ENCODE measurements at places on chromosomes 1 and 21. TPM values are rescaled to one million over a fixed set of nuclear protein-coding genes. Genes with fewer than 3 reads are reported as not detected.

DNA sequence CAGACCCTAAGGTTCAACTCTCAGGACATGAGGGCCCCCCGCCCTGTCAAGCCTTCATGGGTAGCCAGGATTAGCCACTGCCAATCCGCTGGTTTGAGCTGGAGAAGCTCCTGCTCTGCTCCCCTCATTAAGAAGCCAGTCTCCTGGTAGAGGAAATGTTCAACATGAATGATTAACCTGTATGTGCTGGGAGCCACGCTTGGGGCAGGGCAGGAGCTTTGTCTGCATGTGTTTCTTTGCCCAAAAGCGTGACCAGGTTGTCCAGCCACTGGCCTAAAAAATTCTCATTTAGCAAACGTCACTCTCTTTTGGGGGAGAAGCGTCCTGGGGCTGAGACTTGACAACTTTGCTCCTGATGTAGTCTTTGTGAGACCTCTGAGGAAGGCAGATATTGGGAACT, 96.5 kb downstream of the RRAGC start:
- no peaks in the 10 kb centered on the region for H3K4me1 ChIP-seq
- no peak for DNase-seq
- no peaks in the 10 kb centered on the region for H3K36me3 ChIP-seq
- H3K4me3 ChIP-seq = no peak overlapping the region

DNA sequence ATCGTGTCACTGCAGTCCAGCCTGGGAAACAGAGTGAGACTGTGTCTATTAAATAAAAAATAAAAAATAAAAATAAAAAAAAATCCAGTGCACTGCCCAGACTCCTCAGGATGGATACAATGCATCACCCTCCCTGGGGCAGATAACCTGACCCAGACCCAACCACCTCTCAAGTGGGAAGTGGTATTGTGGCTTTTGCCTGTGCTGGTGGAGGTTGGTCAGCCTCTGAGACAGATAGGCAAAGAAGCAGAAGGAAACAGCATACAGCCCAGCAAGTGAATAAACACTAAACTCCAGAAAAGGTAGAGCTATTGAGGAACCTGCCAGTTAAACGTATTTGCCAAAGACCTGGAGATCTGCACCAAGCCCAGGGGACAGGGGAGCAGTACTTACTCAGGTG, 22.0 kb downstream of the HHIPL2 start:
- H3K27me3 ChIP-seq = no peaks in the 10 kb centered on the region
- DNase-seq = no peak
- no peak overlapping the region for H3K4me3 ChIP-seq
- no peak overlapping the region for H3K27ac ChIP-seq
- H3K4me1 ChIP-seq = no peaks in the 10 kb centered on the region

- no peak overlapping the region for H3K27ac ChIP-seq
- no peaks in the 10 kb centered on the region for H3K36me3 ChIP-seq
- H3K27me3 ChIP-seq = no peaks in the 10 kb centered on the region
- H3K4me3 ChIP-seq = no peak overlapping the region
- no peaks in the 10 kb centered on the region for H3K4me1 ChIP-seq
Observed at GRCh38 chr1:236753516-236753915, 41.6 kb upstream of the MTR start.

The ATF3 gene
- 2.9 TPM for total RNA-seq

The MECR gene
- total RNA-seq = 20.2 TPM

DNA sequence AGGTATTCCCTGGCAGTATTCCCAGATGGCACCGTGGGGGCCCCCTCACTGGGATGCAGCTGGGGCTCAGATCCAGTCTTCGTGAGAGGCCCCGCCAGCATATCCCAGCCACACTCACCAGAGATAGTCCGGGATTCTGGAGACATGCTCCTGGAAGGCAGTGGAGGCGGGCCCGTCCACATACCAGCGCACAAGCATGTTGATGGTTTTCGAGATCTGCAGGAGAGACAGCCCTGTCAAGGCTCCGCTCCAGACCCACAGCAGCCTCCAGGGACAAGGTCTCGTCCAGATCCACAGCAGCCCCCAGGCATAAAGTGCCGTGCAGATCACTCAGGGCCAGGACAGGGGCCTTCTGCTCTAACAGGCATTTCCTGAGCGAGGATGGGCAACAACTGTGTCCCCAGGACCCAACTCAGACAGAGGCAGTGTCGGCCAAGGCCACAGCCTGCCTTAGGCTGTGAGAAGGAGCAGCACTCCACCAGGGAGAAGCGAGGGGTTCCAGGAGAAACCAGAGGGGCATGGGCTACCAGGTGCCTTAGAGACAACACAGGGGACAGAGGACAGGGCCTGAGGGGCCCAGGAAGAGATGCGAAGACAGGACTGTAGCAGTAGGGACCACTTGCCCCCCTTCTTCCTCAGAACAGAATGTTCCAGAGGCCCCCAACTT, 14.8 kb downstream of the LSS start:
- H3K27ac ChIP-seq = no peak overlapping the region
- no peaks in the 10 kb centered on the region for H3K4me1 ChIP-seq
- H3K36me3 ChIP-seq = no peaks in the 10 kb centered on the region
- no peaks in the 10 kb centered on the region for H3K27me3 ChIP-seq
- no peak overlapping the region for H3K4me3 ChIP-seq

The FAAH gene
- 8.4 TPM for total RNA-seq

GRCh38 chr1:107183011-107183410, 42.2 kb downstream of the NTNG1 start:
- H3K27ac ChIP-seq = no peak overlapping the region
- no peak overlapping the region for H3K4me3 ChIP-seq
- H3K4me1 ChIP-seq = no peaks in the 10 kb centered on the region
- no peaks in the 10 kb centered on the region for H3K27me3 ChIP-seq
- H3K36me3 ChIP-seq = no peaks in the 10 kb centered on the region

GRCh38 chr1:23402286-23403037, 22.1 kb downstream of the TCEA3 start:
- H3K36me3 ChIP-seq = no peaks in the 10 kb centered on the region
- no peaks in the 10 kb centered on the region for H3K27me3 ChIP-seq
- peak overlapping the region; percentile 49 for H3K27ac ChIP-seq
- DNase-seq = no peak

DNA sequence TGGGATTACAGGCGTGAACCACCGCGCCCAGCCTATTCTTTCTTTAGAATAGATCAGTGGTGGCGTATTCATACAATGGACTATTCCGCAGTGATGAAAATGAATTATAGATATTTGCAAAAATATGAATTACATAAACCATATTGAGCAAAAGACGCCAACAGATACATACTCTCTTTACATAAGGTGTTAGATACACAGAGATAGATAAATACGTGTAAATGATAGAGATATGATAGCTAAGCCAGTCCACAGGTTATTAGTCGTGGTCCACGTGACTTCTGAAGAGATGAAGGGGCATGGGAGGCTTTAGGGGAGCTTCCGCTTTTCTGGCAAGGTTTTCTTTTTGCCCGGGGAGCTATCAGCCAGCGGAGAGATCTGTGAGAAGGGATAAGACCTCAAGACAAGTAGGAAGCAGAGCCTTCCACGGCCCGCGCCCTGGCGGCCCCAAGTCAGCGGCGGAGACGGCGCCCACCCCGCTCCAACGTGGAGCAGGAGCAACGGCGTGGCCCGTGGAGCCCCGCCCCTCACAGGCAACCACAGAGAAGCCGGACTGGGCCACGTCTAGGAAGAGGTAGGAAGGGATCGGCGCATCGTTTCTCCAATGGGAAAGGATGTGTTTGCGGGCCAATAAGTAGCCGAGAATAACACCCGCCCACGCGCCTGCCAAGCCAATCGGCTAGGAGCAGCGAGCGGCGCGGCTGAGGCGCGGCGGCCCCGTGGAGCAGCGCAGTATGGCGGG, at the start of gene MSTO1:
Gene MSTO1, plus strand, starts transcription at position 704 of the 742 bp plus-strand sequence. Its CDS starts 31 bp downstream, at position 735.
- H3K4me1 ChIP-seq = no peaks in the 10 kb centered on the region
- H3K4me3 ChIP-seq = peak within 1 kb of the TSS; percentile 58
- no peaks in the 10 kb centered on the region for H3K36me3 ChIP-seq
- H3K27me3 ChIP-seq = no peaks in the 10 kb centered on the region
- peak; percentile 96 for DNase-seq

GRCh38 chr1:9929431-9930385, 13.5 kb downstream of the LZIC start:
- DNase-seq = no peak
- no peak overlapping the region for H3K4me3 ChIP-seq
- no peak overlapping the region for H3K27ac ChIP-seq
- H3K36me3 ChIP-seq = no peaks in the 10 kb centered on the region
- no peaks in the 10 kb centered on the region for H3K27me3 ChIP-seq

GRCh38 chr1:222106377-222106776, 364.5 kb upstream of the DUSP10 start:
- H3K4me3 ChIP-seq = no peak overlapping the region
- H3K36me3 ChIP-seq = no peaks in the 10 kb centered on the region

The TMEM81 gene
- 3.5 TPM for total RNA-seq

GRCh38 chr1:203168256-203168786, 7.3 kb downstream of the MYBPH start:
- H3K27ac ChIP-seq = no peak overlapping the region
- H3K4me1 ChIP-seq = no peaks in the 10 kb centered on the region
- no peak for DNase-seq

DNA sequence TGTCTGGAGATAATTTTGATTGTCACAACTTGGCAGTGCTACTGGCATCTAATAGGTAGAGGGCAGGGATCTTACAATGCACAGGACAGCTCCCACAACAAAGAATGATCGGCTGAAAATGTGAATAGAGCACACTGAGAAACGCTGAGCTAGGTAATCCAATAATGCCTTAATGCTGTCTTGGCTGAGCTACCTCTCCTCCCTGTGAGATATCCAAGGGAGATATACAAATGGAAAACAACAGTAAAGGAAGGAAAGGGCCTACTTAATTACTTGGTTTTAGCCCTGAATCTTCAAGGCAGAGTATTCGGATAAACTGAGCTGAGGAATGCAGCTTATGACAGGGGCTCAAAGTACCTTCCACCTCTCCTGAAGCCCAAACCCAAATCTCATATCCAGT, 2.9 kb downstream of the DNASE2B start:
- no peaks in the 10 kb centered on the region for H3K4me1 ChIP-seq
- H3K36me3 ChIP-seq = no peaks in the 10 kb centered on the region
- H3K27ac ChIP-seq = no peak overlapping the region
- H3K27me3 ChIP-seq = no peaks in the 10 kb centered on the region
- H3K4me3 ChIP-seq = no peak overlapping the region

The LCE1E gene
- not detected for total RNA-seq

DNA sequence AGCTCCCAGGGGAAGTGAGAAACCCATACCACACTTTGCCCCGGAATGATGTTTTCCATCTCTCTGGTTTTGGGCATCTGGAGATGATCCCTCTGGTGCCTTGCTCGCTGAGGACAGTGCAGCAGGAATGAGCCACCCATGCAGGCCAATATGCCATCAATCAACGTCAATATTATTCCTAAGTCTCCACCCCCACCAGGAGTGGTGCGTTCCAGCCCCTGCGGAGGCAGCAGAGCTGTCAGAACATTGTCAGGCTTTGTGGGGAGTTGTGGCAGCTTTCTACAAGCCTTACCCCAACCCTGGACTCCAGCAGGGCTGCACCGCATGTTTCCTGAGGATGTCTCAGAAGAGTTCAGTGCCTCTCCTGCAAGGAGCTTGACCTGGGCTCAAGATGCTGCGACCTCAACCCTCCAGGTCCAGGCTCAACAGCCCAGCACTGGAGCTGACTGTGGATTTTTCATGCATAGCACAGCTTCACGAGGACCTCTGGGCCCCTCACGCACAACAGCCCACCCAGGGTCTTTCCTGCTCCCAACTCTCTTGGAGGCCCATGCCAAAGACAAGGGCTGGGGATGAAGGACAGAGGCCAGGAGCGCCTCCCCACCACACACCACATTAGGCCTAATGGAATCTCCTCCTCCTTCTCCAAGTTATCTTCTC, 67.5 kb downstream of the PSMG1 start:
- H3K4me3 ChIP-seq = no peak overlapping the region
- H3K36me3 ChIP-seq = no peaks in the 10 kb centered on the region
- peaks cover 2% of the 10 kb centered on the region for H3K4me1 ChIP-seq
- H3K27me3 ChIP-seq = no peaks in the 10 kb centered on the region

The GUCA2B gene
- total RNA-seq = not detected

The AKT3 gene
- 202 TPM for total RNA-seq

- no peak for DNase-seq
- H3K36me3 ChIP-seq = no peaks in the 10 kb centered on the region
- H3K27me3 ChIP-seq = no peaks in the 10 kb centered on the region
- H3K4me1 ChIP-seq = peaks cover 2% of the 10 kb centered on the region
- H3K4me3 ChIP-seq = no peak overlapping the region
Observed at GRCh38 chr1:159832309-159832708, 5.6 kb downstream of the SLAMF8 start.

GRCh38 chr1:30652152-30652841, 71.1 kb downstream of the MATN1 start:
- no peak for DNase-seq
- H3K36me3 ChIP-seq = no peaks in the 10 kb centered on the region
- no peaks in the 10 kb centered on the region for H3K4me1 ChIP-seq
- no peak overlapping the region for H3K4me3 ChIP-seq

The RGS4 gene
- 1.8 TPM for total RNA-seq

The SMCP gene
- not detected for total RNA-seq

DNA sequence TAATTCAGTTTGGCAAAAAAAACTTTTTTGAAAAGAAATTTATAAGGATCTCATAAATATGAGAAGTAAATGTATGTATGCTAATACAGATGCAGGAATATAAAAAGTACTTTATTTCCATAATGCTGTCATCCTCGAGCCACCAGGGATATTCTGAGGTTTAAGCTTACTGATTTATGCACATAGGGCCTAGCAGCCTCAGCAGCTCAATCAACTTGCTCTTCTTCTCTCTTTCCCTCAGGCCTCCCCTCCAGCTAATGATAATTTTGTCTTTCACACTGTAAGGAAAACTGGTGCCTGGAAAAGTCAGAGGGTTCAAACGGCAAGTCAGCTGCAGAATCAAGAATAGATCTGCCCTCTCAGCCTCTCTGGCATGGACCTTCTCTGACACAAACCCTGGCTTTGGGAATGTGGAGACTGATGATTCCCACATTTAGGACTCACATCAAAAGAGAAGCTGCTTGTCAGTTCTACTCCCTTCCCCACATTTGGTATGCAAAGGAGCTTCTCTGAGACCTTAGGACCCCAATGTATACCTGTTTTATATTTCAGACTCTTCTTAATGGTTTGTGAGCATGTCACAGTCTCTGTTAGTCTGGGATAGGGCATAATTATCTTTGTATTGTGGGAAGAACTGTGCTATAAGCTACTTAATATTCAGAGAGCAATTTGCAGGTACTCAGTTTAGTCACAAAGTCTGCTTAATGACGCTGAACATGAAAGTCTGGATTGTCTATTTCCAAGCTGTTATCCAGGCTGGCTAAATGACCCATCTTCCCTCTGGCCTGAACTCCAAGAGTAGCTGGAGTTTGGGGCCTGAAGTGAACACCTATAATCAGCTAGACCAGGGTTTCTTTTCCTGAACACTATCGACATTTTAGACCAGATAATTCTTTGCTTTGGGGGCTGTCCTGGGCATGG, 52.1 kb upstream of the DIPK1A start:
- H3K4me1 ChIP-seq = no peaks in the 10 kb centered on the region
- H3K36me3 ChIP-seq = no peaks in the 10 kb centered on the region
- no peak for DNase-seq
- H3K27me3 ChIP-seq = no peaks in the 10 kb centered on the region
- H3K27ac ChIP-seq = no peak overlapping the region

The MRPL24 gene
- total RNA-seq = 83.3 TPM

GRCh38 chr1:166822385-166822784, 16.9 kb upstream of the POGK start:
- H3K27ac ChIP-seq = no peak overlapping the region
- no peaks in the 10 kb centered on the region for H3K4me1 ChIP-seq
- no peaks in the 10 kb centered on the region for H3K27me3 ChIP-seq
- DNase-seq = no peak

- no peaks in the 10 kb centered on the region for H3K36me3 ChIP-seq
- H3K27me3 ChIP-seq = no peaks in the 10 kb centered on the region
- H3K4me1 ChIP-seq = peaks cover 22% of the 10 kb centered on the region
Observed at GRCh38 chr1:183879966-183880365, 75.0 kb downstream of the RGL1 start.

The SELE gene
- 0.58 TPM for total RNA-seq

The AMY1A gene
- total RNA-seq = 13.3 TPM

The TPTE gene
- not detected for total RNA-seq
